ENCODE measurements at places on chromosomes 7 and 10. TPM values are rescaled to one million over a fixed set of nuclear protein-coding genes. Genes with fewer than 3 reads are reported as not detected.

TMEM72 gene
- total RNA-seq: not detected

CRYGN gene
- total RNA-seq: not detected

TASOR2 gene
- total RNA-seq: 36.7 TPM

AS3MT gene
- 14.6 TPM for total RNA-seq

FAM131B gene
- 0.73 TPM for total RNA-seq

NPS gene
- total RNA-seq: not detected

EEPD1 gene
- total RNA-seq: 11.5 TPM

SYCE1 gene
- 0.35 TPM for total RNA-seq

GCK gene
- total RNA-seq: 1.8 TPM

SPDYE11 gene
- not detected for total RNA-seq

STOX1 gene
- 0.41 TPM for total RNA-seq

PRSS37 gene
- total RNA-seq: not detected

RELN gene
- total RNA-seq: 0.62 TPM

- DNase-seq: no peak
These were observed 194.6 kb downstream of the MLLT10 start for GRCh38 chr10:21728618-21729017.

DNA sequence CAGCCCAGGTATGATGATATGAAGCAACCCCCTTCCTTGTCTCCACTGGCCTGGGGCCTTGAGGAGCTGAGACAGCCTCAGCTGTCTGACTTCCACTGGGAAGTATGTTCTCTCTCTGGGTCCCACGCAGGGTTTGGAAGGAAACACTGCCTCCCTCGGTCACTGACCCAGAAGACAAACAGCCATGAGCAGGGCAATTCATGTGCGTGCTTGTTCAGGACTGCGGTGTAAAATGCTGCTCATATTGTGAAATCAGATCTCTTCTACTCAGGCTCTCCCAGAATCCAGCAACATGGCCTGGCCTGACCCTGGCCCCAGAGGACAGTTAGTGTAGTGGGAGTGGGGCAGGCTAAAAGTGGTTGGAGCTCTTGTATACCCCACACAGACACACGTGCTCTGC is 2.8 kb downstream of the CLCN1 start:
- DNase-seq: no peak

DNA sequence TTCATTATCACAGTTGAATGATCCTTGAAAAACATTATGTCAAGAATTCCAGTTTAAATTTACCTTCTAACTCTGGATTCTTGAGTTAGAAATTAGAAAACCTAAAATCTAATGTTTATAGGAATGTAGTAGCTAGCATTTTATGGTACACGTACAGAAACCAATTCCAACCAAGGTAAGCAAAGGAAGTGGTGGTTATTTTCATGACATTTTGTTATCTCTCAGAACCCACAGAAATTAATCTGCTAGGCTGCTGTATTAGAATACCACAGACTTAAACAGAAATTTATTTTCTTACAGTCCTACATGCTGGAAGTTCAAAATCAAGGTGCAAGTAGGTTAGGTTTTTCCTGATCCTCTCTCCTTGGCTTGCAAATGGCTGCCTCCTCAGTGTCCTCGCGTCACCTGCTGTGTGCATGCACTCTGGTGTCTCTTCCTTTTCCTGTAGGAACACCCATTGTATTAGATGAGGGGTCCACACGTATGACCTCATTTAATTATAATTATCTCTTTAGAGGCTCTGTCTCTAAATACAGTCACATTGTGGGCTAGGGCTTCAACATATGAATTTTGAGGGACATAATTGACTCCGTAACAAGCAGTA is 8.5 kb upstream of the CSTF2T start:
- DNase-seq: no peak

DNA sequence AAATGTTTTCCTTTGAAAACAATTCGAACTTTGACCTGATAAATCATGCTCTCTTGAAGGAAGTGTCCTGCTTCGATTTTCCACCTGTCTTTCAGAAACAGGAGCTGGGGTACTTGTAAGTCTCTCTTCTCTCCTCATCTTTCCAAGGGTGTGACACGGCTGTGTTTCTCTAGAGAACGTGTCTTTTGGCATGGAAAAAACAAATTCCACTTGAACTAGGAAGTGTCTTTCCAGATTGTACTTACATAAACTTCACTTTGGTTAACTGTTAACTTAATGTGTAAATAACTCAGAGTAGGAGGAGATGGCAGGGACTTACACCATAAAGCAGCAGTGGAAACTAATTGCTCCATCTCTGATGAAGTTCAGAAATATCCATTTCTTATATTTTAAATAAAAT is 4.2 kb upstream of the CALCR start:
- no peak for DNase-seq

DNA sequence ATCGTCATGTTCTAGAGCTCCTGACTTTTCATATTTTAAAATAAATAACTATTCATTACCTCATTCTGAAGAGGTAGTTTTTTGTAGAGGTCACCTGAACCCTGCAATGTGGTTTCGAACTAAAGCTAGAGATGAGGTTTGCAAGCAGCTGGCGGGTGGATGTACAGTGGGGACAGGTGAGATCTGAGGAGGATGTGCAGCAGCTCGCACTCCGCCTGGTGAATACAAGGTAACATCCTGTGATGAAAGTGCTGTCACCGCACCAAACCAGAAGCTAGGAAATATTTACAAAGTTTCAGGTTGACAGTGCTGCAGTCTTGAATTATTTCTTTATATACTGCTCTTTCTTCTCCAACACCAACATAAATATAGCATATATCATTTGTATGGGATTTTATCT is 26.5 kb downstream of the NDUFB2 start:
- DNase-seq: no peak

- no peak for DNase-seq
These were observed 219.4 kb upstream of the RHOBTB1 start for GRCh38 chr10:61163403-61163802.

GRCh38 chr10:5896208-5897052 is 6.4 kb downstream of the FBH1 start:
- no peak for DNase-seq

DNA sequence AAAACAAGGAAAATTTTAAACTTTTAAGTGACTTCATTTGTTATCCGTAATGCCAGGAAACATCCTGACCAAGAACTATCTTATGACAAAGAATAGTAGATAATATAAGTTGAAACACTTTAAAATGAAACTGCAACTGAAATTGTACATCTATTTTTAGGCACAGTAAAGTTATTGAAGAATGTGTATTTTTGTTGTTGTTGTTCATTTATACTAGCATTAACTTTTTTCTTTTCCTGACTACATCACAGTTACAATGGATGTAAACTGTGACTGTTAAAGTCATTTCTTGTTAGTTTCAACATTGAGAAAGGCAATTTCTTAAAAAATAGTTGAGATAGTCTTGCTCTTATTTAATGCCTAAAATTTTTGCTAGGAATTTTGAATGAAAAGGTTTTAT is 2.6 kb downstream of the CPED1 start:
- DNase-seq: no peak

- DNase-seq: no peak
These were observed 147.8 kb downstream of the ARHGAP22 start for GRCh38 chr10:48456808-48457761.

- no peak for DNase-seq
These were observed 149.1 kb downstream of the TEX36 start for GRCh38 chr10:125533866-125534265.

- DNase-seq: no peak
These were observed 46.4 kb upstream of the MKRN1 start for GRCh38 chr7:140525743-140526142.

DNA sequence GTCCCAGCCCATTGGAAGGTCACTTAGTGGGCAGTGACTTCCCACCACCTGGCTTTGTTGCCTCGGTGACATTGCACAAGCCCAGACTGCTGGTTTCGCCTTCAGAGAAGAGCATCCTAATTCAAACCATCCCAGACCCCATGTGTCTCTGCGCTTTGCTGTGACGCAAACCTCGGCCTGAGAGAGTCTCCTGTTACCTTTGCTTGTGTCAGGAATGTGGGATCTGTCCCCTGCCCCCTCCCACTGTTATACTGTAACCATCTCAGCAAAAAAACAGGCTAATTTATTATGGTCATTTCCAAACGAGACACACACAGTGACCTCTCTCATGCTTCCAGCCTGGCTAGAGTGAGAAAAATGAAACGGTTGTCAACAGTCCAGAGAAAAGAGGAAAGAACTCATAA is 25.0 kb upstream of the AQP1 start:
- no peak for DNase-seq

- DNase-seq: no peak
These were observed 525.4 kb downstream of the TFEC start for GRCh38 chr7:115505136-115505535.

- peak; percentile 30 for DNase-seq
These were observed 80.9 kb upstream of the AGBL3 start for GRCh38 chr7:134905375-134905774.

GRCh38 chr10:78184851-78185692 is 151.4 kb downstream of the RPS24 start:
- DNase-seq: no peak

DNA sequence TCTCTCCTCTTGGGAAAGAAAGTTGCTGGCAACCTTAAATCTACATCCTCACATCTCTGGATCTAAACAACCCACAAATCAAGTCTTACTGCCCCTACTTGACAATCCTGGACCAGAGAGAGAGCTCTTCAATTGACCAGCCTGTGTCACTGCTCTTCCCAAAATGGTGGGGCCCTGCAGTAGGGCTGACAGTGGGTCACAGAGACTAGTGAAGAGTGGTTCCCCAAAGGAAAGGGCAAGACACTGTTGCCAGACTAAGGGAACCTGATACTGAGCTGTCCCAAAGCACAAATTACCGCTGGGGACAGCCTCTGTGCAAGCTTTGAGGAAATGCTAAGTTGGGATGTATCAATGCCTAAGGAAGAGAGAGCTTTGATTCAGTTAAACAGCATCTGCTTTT is 4.5 kb upstream of the GPRIN2 start:
- DNase-seq: no peak

GRCh38 chr7:123974326-123974908 is 49.4 kb downstream of the SPAM1 start:
- no peak for DNase-seq

DNA sequence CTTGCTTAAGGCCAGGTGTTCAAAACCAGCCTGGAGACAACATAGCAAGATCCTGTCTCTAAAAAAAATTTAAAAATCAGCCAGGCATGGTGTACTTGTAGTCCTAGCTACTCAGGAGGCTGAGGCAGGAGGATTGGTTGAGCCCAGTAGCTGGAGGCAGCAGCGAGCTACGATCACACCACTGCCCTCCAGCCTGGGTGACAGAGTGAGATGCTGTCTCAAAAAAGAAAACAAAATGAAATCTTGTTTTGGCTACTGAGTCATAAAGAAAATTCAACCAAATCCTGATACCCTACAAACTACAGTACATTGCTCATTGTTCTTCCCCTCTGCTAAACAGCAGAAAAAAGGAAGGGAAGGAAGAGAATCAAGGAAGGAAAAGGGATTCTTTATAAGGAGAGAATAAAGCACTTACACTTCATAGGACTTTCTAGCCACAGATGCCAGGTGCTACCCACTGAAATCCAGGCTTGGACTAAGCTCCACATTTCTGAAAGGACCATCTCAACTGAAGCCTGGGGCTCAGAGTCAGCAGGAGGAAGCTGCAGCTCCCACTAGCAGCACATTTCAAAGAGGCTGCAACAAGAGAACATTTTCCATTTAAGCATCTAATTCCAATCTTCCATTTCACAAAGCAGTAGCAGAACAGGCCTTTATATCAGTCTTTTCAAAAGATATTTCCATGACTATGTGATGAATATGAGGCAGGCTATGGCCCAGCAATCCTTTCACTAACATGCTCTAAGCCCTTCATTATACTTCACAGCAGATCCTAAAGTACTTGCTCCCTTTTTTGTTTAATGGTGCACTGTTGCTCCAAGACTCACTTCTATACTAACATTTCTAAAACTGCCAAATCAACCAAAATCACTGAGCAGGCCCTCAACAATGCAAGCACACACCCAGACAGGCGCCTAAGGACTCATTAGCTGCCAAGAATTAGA is 13.5 kb downstream of the TNPO3 start:
- DNase-seq: no peak

DNA sequence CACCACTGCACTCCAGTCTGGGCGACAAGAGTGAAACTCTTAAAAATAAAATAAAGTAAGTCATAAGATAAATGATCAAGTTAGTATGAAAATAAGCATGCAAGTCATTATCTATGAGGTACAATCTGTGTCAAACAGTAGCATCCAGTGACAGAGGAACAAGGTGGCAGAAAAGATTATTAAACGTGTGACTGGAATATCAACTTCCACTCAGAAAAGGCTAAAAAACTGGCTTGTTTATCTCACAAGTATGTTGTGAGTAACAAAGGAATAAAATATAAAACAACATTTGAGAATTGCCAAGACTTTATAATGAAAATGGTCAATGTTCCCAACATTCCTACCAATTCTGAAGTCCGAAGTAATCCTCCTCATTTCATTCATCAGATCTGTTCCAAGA is 30.3 kb downstream of the ITGB1 start:
- no peak for DNase-seq

DNA sequence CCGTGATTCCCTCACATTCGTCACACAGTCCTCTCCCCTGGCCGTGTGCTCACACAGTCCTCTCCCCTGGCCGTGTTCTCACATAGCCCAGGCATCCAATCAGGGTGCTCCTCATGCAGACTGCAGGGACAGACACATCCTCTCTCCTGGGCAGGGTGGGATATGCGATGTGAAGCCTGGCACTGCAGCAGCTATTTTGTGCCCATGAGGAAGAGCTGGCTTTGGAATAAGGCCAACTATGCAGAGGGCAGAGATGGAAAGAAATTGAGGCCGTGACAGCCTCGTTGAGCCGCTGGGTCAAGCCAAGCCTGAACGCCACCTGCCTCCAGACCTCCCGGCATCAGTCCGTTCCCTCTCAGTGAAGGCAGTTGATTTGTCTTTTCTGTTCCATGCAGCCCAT is 35.8 kb downstream of the FOXL3 start:
- DNase-seq: peak; percentile 55

DNA sequence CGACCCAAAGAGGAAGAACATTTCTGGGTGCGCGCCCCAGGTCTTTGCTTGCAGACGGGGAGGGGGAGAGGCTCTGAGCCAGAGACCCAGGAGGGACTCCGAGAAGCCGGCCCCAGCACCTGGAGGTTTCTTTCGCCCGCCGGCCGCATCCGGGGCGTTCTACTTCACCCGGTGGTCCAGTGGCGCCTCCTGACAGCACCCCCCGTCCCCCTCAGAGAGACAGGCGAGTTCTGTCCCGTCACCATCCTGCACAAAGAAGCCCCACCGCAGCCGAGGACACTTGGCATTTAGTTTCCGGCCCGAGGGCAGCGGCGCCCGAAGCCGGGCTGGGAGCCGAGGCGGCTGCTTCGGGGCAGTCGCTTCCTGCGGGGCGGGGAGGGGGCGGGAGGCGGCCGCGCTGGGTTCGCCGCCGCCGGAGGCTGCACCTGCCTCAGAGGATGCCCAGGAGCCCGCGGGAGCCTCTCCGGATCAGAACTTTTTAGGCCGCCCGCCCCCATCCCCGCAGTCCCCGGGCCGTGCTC is at the start of gene TMEM178B:
Gene TMEM178B (plus strand): TSS at position 424 of the 521 bp plus-strand sequence.
- no peak for DNase-seq

- no peak for DNase-seq
These were observed 14.6 kb downstream of the ITGB1 start for GRCh38 chr10:32943395-32943794.

GRCh38 chr10:124641282-124642087 is 102.7 kb downstream of the FAM53B start:
- DNase-seq: peak; percentile 77

GRCh38 chr7:7883394-7883793 is 85.2 kb upstream of the GLCCI1 start:
- no peak for DNase-seq

GRCh38 chr10:7967035-7967434 is 87.5 kb upstream of the GATA3 start:
- DNase-seq: no peak

GRCh38 chr10:15483215-15484075 is 112.4 kb upstream of the FAM171A1 start:
- DNase-seq: no peak

Data from Right ventricle myocardium inferior (tissue), 1 donor.